ENCODE measurements at places on chromosomes 7 and 10.

DNA sequence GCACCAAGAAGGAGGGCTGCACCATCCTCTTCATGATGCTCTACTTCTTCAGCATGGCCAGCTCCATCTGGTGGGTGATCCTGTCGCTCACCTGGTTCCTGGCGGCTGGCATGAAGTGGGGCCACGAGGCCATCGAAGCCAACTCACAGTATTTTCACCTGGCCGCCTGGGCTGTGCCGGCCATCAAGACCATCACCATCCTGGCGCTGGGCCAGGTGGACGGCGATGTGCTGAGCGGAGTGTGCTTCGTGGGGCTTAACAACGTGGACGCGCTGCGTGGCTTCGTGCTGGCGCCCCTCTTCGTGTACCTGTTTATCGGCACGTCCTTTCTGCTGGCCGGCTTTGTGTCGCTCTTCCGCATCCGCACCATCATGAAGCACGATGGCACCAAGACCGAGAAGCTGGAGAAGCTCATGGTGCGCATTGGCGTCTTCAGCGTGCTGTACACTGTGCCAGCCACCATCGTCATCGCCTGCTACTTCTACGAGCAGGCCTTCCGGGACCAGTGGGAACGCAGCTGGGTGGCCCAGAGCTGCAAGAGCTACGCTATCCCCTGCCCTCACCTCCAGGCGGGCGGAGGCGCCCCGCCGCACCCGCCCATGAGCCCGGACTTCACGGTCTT is 1.9 kb downstream of the FZD1 start:
- DNase-seq = no peak

DNA sequence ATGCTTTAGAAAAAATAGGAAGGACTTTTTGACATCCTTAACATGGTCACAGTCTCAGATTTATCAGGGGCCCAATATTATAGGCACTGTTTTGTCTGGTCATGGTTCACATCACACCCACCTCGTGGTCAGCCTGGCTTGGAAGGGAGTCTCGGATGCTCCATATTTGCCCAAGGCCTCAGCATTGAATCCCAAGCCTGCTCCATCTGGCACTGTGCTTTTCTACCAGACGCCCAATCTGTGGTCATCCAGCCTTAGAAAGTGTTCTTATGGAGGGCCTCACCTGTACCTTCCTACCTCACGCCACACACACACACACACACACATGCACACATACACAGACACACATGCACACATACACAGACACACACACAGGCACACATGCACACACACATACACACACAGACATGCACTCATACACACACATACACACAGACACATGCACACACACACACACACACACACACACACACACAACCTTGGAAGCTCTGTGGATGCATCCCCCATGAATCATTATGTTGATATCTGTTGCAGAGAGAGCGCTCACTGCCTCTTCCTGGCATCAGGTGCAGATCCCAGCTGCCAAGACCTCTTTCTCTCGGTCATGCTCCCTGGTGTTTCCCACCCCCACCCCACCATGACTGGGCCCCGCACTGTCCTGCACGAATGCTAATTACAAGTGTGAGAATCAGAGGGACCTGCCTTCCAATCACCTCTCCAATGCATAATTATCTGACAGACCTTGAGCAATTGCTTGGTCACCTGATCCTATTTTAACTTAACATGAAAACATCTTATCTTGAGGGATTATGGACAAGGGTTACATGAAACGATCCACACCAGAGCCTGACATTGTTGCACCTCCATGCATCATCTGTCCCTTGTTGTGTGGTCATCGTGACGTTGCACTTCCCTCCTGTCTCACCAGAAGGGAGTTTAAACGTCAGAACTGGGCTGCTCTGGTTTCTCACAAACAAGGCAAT is 122.7 kb upstream of the TMEM72 start:
- DNase-seq = no peak

- no peak for DNase-seq
Observed at GRCh38 chr7:6588566-6588965, 1.3 kb upstream of the INTS15 start.

- peak; percentile 96 for DNase-seq
Observed at GRCh38 chr7:64887756-64888508, 15.1 kb upstream of the ZNF273 start.

DNA sequence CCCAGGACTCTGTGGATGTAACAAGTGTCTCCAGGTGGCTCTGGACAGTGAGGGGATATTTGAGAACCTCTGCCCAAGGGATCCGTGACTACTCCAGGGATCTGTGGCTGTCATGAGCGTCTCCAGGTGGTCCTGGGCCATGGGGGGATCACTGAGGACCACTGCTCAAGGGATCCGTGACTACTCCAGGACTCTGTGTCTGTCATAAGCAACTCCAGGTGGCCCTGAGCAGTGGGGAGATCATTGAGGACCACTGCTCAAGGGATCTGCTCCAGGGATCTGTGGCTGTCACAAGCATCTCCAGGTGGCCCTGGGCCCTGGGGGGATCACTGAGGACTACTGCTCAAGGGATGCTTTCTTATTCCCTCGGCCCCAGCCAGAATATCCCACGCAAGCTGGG is 133.2 kb upstream of the ADARB2 start:
- DNase-seq = no peak

DNA sequence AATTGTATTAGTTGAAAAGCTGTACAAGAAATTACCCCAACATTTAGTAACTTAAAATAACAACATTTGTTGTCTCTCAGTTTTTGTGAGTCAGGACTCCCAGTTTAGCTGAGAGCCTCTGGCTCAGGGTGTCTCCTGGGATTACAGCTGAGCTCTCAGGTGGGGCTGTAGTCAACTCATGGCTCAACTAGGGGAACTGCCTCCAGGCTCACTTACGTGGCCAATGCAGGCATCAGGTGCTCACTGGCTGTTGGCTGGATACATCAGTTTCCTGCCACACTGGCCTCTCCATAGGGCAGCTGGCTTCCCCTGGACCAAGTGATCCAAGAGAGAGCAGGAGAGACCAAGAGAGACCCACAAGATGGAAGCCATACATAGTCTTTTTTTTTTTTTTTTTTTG is 17.5 kb downstream of the CCNY start:
- DNase-seq = no peak

- DNase-seq = no peak
Observed at GRCh38 chr7:42677751-42678699, 233.8 kb downstream of the C7orf25 start.

DNA sequence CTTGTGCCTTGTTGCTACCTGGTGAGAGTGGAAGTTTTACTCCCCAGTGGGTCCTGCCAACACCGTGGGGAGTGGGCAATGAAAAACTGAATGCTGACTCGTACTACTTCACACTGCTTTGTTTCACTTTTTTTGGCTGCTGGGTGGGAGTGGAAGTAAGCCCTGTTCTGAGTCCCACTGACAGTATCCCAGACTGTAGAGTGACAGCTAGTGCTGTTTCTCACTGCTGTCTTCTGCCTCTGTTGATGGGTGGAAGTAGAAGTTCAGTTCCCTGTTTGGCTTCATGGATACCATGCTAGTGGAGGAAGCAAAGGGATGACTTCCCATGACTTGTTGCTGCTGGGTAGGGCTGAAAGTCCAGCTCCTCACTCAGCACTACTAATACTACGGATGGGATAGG is 98.4 kb downstream of the STK31 start:
- no peak for DNase-seq

All from HuH-7 (cell line).